ENCODE measurements at places on chromosomes 5 and 9.

- no peak for DNase-seq
These were observed 6.4 kb downstream of the PLIN2 start for GRCh38 chr9:19120877-19121276.

- DNase-seq: no peak
These were observed 123.7 kb downstream of the C9orf50 start for GRCh38 chr9:129497005-129497812.

DNA sequence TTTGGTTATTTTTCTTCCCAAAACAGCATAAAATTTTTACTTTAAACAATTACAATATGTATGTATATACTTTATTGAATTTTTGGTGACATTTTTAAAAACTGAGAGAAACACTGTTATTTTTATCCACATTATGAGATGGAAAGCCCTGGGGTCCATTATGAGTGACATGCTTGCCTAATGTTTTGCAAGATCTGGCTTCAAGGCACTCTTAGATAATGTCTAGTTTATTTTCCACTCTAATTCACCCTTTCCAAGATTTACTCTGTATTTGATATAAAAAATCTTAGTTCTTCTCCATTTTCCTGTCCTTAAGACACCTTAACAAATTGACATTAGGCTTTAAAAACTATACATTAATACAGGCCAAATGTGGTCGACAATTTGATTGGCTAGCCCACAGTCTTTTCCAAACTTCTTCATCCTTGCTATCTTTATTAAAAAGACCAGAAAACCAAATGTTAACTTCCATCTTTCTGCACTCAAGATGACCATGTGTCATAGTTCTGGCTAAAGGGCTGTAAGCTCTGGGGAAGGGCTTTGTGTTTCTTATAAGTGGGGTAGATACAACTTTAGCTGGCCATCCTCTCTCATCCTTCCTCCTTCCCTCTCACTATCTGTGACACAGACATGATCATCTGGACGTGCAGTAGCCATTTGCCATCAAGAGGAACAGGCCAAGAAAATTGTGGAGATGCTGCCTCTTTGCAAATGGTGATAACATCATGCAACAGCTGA is 561.1 kb downstream of the PDE4D start:
- no peak for DNase-seq

- DNase-seq: no peak
These were observed 124.7 kb downstream of the DAB2IP start for GRCh38 chr9:121776001-121776738.

DNA sequence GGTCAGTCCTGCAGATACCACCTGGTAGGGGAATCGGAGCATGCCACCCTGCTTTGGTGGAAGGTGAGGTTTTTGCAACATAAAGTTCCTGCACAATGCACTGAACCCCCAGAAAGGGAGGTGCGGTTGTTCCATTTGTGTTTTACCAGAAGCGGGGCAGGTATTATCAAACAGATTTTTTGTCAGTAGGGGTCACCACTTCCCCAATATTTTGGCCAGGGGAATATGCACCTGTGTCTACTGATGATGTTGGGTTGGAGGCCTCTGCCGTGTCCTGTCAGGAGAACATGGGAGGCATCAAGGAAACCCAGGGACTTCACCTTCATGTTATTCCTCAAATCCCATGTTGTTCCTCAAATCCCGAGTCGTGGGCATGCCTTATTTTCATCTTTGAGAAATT is 438.7 kb downstream of the NTRK2 start:
- DNase-seq: no peak

DNA sequence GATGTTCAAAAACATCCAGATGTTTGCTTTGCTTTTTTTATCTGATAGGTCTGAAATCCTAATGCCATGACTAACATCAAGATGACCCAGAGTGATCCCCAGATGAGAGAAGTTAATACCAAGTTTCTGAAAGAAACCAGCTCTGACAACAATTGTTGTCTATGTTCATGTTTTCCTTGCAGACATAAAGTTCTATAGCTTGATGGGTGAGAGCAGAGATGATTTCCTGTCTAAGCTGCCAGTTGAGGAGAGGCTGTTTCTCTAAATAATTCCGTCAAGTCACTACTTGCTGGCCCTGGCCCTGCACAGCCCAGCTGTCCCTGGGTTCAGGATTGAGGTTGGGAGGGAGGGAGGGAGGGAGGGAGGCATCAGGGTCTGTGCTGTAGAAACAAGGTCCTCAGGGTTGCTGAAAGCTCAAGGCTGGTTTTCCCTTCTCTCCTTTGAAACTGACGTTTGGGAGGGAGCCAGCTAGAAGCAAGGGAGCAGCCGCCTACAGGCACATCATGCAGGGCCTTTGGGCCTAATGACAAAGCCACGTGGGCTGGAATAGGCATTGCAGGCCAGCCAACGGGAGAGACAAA is 3.9 kb downstream of the SPARC start:
- DNase-seq: no peak

DNA sequence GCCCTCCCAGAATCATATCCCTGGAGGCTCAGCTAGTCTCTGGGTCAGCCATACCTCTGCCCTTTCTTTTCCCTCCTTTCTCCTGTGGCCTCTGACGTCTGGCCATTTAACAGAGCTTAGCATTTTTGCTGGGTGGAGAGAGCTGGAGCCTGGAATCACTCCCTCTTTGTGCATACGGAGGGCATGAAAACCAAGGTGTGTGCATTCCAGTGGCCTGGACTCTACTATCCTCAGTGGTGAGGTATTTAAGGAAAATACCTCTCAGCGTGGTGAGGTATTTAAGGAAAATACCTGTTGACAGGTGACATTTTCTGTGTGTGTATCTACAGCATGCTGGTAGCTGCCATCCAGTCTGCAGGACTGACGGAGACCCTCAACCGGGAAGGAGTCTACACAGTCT is 27.5 kb downstream of the TGFBI start:
- no peak for DNase-seq

GRCh38 chr5:67680099-67680498 is 483.5 kb upstream of the CD180 start:
- DNase-seq: no peak

- no peak for DNase-seq
These were observed 13.8 kb upstream of the PLCXD3 start for GRCh38 chr5:41524174-41524573.

DNA sequence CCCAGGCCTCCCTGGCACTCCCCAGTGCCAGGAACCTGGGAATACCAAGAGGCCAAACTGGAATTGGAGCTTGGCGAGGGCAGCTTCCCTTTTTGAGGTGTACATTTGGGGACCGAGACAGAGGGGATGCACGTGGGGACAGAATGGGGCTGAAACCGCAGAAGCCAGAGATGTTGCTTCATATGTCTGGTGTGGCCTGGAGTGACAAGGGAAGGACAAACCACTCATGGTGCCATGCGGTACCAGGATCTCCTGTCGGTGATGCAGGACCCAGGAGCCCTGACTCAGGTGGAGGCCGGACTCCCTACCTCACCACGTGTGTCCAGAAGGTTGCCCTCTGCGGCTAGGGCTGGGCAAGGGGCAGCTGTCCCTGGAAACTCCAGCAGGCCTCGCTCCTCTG is 4.0 kb upstream of the CSF2 start:
- DNase-seq: no peak

DNA sequence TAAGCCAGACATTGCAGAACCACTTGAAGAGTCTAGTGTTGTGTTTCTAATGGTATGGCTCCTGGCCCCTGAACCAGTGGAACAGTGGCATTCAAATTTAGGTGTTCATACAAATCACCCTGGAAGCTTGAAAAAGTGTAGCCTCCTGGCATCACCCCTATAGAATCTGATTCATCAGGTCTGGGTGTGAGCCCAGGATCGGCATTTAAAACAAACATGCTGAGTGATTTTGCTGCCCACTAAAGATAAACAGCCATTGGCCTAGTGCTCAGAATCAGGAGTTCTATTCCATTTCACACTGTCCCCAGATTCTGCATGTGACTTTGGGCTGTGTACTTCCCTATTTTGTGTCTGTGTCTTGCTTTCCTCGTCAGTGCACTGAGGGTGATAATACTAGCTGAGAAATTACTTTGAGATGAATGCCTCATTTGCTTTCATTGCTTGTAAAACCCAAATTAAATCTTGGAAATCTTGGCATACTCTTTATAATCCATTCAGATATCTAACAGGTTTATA is 241.5 kb upstream of the CLINT1 start:
- no peak for DNase-seq

DNA sequence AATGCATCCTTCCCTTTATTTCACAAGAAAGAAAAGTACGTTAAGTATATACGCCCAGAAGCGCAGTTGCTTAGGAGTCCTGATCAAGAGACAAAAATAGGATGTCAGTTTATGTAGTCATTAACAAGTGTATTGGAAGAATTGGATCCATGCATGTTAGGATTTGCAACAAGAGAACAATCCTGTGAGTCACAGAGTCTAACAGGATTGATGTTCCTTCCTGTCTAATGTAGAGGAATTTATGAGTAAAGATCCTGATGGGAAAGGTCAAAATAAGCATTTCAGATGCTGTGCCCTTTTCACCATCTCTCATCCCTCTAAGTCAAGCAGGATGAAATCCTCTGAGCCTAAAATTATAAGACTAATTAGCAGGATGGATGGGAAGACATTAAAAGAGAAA is 406.0 kb upstream of the GRIA1 start:
- no peak for DNase-seq

DNA sequence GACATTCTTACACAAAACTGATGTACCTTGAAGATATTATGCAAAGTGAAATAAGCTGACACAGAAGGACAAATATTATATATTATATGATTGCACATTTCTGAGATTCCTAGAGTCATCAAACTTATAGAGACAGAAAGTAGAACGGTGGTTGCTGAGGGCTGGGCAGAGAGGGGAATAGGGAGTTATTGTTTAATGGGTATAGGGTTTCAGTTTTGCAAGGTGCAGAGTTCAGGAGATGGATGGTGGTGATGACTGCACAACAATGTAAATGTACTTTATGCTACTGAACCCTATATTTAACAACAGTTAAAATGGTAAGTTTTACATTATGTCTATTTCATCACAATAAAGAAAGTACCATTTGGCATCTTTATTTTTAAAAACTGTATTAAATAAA is 315.8 kb upstream of the POU5F2 start:
- DNase-seq: no peak

DNA sequence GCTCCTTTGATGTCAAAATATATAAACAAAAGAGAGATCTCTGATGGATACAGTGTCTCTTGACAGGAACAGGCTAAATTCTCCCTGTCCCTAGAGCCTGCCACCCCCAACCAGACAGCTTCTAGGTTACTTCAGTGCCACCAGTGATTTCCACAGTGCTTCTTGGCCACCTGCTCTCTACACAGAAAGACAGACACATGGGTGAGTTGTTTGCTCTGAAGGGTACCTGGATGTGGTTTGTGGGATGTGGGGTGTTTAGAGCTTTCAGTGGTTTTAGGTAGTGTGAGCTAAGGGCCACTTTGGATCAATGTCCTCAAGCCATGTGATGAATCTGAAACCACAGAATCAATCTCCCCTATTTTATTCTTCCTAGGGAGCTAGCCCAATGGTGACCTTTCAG is 125.4 kb downstream of the ANKRD18B start:
- DNase-seq: no peak

All from T-helper 1 cell (primary cell).